ENCODE measurements at places on chromosomes 4 and X. TPM values are rescaled to one million over a fixed set of nuclear protein-coding genes. Genes with fewer than 3 reads are reported as not detected.

The HELQ gene
- 11.7 TPM for total RNA-seq

The HSFX1 gene
- total RNA-seq, result 0.25 TPM

The FRMPD3 gene
- not detected for total RNA-seq

The CDX4 gene
- not detected for total RNA-seq

The PLXNB3 gene
- 0.48 TPM for total RNA-seq

The TMEM154 gene
- total RNA-seq, result 16.4 TPM

The NAT8L gene
- 0.65 TPM for total RNA-seq

The DMP1 gene
- total RNA-seq, result not detected

The CENPVL2 gene
- total RNA-seq, result not detected

The ENPEP gene
- not detected for total RNA-seq

The SLC6A14 gene
- not detected for total RNA-seq

The SLIT2 gene
- not detected for total RNA-seq
